ENCODE measurements at places on chromosomes 13 and 19.
A peak's percentile ranks its signal among the peaks of the same experiment; 100 is the strongest.

GRCh38 chr13:98563071-98563470 lies 13.8 kb downstream of the STK24 start:
- DNase-seq: no peak

DNA sequence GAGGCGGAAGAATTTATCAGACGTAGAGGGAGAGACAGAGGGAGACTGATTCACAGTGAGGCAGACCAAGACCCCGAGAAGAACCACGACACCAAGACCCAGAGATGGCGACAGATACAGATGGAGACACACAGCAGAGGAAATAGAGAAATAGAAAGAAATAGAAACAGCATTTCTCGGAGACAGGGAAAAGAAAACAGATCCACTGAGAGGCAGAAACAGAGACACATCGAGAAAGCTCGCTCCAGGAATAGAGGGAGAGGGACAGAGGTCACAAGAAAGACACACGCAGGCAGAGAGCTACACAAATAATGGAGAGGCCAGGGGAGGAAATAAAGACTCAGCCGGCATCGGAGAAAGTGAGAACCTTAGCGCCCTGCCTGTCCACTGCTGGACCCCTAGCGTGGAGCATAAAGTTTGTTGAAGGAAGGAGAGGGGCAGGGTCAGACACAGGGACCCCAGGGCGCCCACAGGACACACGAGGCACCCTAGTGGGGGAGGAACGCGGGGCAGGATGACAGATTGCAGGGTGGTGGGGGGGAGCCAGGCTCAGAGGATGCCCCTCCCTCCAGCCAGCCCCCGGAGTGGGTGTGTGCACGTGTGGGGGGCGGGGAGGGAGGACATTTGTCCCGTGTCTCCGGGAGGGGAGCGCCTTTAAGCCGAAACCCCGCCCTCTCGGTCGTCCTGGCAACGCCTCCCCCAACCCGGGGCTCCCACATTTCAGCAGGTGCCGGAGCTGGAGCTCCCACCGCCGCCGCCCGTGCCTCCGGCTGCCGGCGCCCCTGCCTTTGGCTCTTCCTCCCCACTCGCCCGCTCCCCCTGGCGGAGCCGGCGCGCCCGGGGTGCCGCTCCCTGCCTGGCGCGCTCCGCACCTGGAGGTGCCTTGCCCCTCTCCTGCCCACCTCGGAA lies at the start of gene PRKCG:
Gene PRKCG (plus strand): TSS at position 716 of the 909 bp plus-strand sequence. CDS start 298 bp downstream, outside the sequence.
- peak; percentile 50 for DNase-seq

- no peak for DNase-seq
These were observed 55.5 kb downstream of the CYSLTR2 start for GRCh38 chr13:48709213-48709612.

GRCh38 chr13:110403315-110403714 lies 96.2 kb downstream of the COL4A2 start:
- DNase-seq: no peak

GRCh38 chr19:9828551-9829063 lies 889 bp downstream of the UBL5 start:
- DNase-seq: no peak

DNA sequence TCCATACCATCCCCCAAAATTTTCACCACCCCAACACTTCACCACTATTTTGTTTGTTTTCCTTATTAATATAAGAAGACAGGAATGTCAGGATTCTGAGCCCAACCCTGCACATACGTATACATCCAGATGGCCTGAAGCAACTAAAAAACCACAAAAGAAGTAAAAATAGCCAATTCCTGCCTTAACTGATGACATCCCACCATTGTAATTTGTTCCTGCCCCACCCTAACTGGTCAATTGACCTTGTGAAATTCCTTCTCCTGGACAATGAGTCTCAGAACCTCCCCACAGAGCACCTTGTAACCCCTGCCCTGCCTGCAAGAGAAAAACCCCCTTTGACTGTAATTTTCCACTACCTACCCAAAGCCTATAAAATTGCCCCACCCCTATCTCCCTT lies 132.5 kb downstream of the ZNF675 start:
- DNase-seq: no peak

GRCh38 chr19:7226739-7227138 lies 67.5 kb downstream of the INSR start:
- no peak for DNase-seq

All from stimulated activated CD4-positive, alpha-beta T cell treated with anti-CD3 and anti-CD28 coated beads, Interleukin-2, amount 100 ng/mL, for 24 hours (primary cell).